ENCODE measurements at places on chromosomes 12 and 14.

- DNase-seq: no peak
Observed at GRCh38 chr12:124786061-124786964, 77.4 kb downstream of the SCARB1 start.

DNA sequence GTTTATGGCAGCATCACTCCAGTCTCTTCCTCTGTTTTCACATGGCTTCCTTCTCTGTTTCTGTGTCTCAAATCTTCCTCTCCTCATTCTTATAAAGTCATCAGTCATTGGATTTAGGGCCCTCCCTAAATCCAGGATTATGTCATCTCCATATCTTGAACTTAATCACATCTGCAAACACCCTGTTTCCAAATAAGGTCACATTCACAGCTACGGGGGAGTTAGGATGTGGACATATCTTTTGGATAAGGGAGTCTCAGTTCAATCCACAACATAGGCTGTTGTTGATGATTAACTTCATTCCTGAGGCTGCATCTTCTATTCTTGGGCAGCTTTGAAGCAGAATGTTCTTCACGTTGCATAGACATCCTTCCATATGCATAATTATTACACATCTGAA, 40.3 kb upstream of the NTF3 start:
- DNase-seq: no peak

- DNase-seq: no peak
Observed at GRCh38 chr12:117674313-117674712, 294.5 kb downstream of the KSR2 start.

GRCh38 chr14:64329149-64329548, 35.0 kb upstream of the ESR2 start:
- DNase-seq: no peak

DNA sequence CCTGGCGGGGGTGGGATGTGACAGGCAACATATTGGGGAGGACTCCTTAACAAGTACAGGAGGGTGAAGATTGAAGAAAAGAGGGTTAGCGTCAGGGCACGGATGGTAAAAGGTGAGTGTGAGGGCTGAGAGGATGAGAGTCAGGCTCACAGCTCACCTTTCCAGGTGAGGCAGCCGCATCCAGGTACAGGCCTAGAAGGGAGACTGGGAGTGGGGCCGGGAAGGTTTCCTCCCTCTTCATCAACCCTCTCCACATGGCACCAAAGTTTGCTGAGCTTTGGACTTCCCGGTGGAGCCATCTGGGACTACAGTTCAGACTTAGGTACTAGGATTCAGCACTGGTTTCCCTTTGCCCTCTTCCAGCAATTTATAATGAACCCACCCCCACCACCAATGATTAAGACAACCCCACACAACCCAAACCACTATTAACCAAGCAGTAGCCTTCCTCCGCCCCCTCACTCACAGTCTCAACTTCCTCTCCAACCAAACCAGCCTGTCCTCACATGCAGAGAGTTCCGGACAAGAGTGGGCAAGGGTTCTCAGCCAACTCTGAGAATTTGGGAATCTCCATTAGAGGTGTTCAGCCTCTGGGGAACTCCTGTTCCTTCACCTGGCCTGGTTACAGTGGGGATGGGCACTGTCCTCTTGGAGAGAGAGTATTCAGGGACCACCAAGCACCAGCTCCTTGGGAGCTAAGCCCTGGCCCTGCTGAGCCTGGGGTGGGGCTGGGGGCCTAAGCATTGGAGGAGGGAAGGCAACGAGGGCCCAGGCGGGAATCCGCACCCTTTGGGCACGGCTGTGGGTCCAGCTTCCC, 2.4 kb upstream of the HOXC4 start:
- no peak for DNase-seq

DNA sequence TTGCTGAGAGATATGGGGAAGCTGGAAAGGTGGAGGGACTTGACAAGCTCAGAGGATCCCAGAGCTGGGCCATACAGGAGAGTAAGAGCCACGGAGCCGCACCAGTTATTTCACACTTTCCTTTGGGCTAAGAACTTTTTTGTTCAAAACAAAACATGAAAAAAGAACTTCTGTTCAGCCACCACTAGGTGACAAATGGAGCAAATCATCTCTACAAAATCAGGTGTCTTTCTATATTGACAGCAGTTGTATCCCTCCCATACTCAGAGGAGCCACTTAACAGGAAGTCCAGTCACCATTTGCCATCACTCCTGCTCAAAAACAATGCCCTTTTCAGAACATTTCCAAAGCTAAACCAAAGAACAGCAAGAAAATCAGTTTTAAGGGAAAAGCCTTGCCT, 70.3 kb upstream of the DBX2 start:
- no peak for DNase-seq

GRCh38 chr12:5076761-5077160, 33.1 kb downstream of the KCNA5 start:
- DNase-seq: no peak

Data from right lobe of liver (tissue), 6 donors.